ENCODE measurements at places on chromosomes 2 and 18.

DNA sequence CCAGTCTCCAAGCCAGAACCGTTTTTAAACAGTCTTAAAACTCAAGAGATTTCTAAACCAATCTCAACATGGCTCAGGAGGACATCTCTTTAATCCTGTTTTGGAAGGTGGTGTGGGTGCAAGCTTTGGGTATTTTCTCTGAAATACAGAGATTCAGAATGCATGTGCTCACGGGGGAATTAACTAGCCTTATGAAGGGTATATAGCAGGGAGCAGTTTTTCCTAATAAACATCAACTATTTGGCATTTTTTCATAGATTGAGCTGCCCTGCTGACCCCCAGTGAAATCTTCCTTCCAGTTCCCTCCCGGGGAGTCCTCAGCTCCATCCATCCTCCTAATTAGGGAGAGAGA, 122.6 kb downstream of the SMAD7 start:
- DNase-seq: no peak

DNA sequence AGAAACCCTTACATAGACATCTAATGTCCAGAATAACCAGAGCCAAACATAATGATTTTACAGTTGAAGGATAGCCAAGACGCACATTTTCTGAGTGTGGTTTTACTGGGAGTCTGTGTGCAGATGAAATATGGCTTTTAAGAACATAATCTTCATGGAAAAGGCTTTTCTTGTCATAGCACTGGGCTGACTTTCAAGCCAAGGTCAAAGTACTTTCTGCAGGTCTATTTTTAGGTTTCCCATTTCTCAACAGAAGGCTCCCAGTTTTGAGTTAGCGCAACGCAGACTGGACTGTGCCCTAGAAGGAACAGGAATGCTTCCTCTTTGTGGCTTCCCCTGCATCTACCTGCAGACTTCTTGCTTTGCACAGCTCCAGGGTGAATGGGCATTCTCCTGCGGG, 92.3 kb upstream of the UPP2 start:
- no peak for DNase-seq

DNA sequence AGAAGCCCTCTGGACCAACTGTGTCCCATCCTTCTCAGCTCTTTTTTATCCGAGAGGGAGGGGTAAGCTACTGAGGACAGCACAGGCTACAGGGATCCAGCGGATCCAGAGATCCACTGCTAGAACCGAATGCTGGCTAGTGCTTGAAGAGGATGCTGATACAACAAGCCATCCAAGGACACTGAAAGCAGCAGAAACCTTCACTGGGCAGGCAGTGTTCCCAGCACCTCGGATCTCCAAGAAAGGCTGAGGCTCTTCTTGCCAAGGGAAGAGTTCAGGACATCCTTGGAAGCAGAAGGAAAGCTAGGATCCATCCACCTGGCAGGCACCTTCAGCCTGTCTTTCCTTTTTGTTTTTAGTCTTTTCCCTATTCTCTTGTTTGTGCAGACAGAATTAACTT, 13.2 kb upstream of the FHOD3 start:
- no peak for DNase-seq

GRCh38 chr2:158586491-158586890, 129.7 kb downstream of the PKP4 start:
- DNase-seq: no peak

GRCh38 chr2:235564884-235565530, 71.2 kb downstream of the AGAP1 start:
- DNase-seq: no peak

DNA sequence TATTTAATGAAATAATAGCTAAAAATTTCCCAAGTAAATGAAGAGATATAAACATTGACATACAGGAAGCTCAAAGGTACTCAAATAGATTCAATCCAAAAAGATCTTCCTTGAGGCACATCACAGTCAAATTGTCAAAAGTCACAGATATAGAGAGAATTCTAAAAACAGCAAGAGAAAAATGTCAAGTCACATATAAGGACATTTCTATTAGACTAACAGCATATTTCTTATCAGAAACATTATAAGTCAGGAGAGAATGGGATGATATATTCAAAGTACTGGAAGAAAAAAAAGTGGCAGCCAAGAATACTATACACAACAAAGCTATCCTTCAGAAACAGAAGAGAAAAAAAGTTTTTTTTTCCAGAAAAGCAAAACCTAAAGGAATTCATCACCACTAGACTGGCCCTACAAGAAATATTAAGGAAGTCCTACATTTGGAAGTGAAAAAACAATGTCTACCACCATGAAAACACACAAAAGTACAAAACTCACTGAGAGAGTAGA, 21.1 kb upstream of the FABP1 start:
- no peak for DNase-seq

All from T-helper 1 cell (primary cell).